ENCODE measurements at places on chromosomes 16 and 17. TPM values are rescaled to one million over a fixed set of nuclear protein-coding genes. Genes with fewer than 3 reads are reported as not detected.

The RNF157 gene
- total RNA-seq, result 0.27 TPM

DNA sequence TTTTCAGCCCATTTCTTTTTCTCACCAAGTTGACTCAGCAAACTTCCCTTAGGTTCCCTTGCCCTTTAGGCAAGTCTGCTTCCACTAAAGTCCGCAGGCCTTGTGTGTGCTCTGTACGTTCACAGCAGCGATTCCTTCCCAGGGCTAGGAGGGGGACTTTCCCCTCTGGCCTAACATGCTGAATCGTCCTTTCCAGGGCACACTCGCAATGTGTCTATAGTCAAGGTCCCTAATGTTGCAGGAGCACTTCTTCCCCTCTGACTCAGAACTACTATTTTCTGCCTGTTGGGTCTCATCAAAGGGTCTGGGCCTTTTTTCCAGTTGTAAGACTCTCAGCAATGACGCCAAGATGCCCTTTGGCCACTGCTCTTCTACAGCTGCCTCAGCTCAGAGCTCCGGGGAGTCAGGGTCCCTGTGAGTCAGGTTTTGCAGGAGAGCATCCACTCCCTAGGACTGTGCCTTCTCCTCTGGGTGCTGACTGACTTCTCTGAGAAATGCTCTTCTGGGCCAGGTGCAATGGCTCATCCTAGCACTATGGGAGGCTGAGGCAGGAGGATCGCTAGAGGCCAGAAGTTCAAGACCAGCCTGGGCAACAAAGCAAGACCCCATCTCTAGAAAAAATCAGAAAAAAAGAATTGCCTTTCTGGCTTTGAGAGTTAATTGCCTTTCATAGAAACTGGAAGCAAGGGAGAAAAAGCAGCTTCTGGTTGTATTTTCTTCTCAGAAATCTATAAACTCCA, 64.4 kb upstream of the TBX2 start:
- no peak for DNase-seq

GRCh38 chr17:41499714-41500113, 5.7 kb downstream of the KRT13 start:
- DNase-seq, result no peak

GRCh38 chr16:87033021-87033471, 284.1 kb downstream of the C16orf95 start:
- DNase-seq, result no peak

GRCh38 chr17:16363749-16364536, 10.7 kb upstream of the CENPV start:
- peak; percentile 74 for DNase-seq

The SDK2 gene
- 17.2 TPM for total RNA-seq

The PYDC1 gene
- total RNA-seq, result not detected

The CD300E gene
- 0.54 TPM for total RNA-seq

- no peak for DNase-seq
Measured at GRCh38 chr17:51230306-51230705, 29.5 kb downstream of the MBTD1 start.

GRCh38 chr17:79749156-79749815, 18.5 kb downstream of the ENPP7 start:
- no peak for DNase-seq

DNA sequence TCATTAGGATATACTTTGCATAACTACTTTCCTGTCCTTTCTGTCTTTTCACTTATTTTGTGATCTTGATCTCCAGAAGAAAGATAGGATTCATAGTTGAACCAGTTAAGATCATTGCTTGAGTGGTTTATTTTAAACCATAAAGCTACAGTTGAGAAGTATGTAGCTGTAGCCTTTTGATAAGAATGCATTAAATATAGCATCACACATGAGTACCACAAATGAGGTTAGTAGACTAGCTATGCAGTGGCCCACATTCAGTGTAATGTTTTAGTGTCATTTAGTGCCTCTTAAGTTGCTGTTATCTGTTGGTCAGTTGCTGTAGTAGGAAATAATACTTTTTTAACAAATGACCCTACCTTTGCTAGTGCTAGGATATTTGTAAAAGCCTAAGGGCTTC, 1.3 kb downstream of the NLK start:
- DNase-seq, result no peak

DNA sequence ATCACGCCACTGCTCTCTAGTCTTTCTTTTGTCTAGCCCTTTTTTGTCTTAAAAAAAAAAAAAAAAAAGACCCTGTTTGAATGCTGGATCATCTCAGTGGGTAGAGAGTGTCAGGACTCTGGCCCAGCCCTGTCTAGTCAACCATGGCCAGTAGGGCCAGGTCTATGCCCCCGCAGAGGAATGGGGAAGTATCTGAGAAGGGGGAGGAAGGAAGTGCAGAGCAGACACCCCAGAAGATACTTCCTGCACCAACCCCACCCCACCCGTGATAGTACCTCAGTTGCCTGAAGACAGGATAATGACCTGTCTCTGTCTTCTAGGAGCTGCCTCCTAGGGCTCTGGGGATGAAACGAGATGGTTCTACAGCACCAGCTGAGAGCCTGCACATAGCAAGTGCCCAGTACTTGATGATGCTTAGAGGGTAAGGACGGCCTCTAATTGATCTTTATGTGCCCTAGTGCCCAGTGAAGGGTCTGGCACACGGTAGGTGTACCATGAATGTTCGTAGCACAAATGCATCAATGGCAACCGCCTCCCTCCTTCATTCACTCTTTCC, 55.4 kb downstream of the ABAT start:
- DNase-seq, result no peak

DNA sequence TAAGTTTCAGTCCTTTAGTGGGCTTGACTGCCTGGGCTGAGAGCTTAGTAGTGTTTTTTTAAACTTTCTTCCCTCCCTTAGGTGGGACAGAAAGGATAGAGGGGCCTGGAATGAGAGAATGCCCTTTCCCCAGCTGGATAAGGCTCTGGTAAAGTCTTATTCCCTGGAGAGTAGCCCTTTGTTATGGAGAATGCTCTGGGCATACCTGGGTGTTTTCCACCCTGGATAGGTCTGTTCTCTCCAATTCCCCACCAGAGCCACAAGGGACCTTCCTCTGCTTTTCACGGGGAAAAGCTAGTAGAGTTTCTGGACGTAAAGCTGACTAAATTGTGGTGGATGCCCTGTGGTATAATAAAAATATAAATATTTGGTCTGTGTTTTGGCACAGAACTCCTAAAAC, 164.1 kb downstream of the HS3ST4 start:
- DNase-seq, result no peak

- DNase-seq, result no peak
Measured at GRCh38 chr17:18143044-18143936, 34.7 kb downstream of the MYO15A start.

The VAT1L gene
- total RNA-seq, result not detected

The DHX40 gene
- 32.0 TPM for total RNA-seq

The SCIMP gene
- total RNA-seq, result 0.54 TPM

GRCh38 chr16:78170494-78170933, 71.1 kb downstream of the WWOX start:
- DNase-seq, result no peak

The FBXO39 gene
- 0.81 TPM for total RNA-seq

The RNF43 gene
- total RNA-seq, result 0.54 TPM

The KRTAP4-1 gene
- not detected for total RNA-seq

- DNase-seq, result peak; percentile 10
Measured at GRCh38 chr17:77027271-77027889, 113.4 kb upstream of the SEC14L1 start.

DNA sequence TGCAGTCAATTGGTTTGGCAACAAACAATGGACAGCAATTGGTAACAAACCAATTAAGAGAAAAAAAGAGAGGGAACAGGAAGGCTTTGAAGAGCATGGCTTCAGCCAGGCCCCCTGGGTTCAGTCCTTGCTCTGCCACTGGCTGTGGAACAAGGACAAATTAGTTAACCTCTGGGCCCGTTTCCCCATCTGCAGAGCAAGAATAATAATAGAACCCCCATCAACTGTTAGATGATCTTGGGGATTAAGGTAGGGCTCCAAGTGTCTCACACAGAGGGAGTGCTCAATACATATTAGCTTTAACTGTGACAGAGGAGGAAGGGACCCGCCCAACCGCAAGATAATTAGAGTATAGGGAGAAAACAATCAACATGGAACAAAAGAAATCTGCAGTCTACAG, 55.2 kb downstream of the PECAM1 start:
- no peak for DNase-seq

- no peak for DNase-seq
Measured at GRCh38 chr17:5069724-5070123, 8.5 kb upstream of the ZFP3 start.

- no peak for DNase-seq
Measured at GRCh38 chr17:67138392-67138791, 94.0 kb downstream of the CACNG1 start.

- no peak for DNase-seq
Measured at GRCh38 chr16:27264151-27264550, 4.4 kb downstream of the NSMCE1 start.

The C16orf74 gene
- 3.5 TPM for total RNA-seq

DNA sequence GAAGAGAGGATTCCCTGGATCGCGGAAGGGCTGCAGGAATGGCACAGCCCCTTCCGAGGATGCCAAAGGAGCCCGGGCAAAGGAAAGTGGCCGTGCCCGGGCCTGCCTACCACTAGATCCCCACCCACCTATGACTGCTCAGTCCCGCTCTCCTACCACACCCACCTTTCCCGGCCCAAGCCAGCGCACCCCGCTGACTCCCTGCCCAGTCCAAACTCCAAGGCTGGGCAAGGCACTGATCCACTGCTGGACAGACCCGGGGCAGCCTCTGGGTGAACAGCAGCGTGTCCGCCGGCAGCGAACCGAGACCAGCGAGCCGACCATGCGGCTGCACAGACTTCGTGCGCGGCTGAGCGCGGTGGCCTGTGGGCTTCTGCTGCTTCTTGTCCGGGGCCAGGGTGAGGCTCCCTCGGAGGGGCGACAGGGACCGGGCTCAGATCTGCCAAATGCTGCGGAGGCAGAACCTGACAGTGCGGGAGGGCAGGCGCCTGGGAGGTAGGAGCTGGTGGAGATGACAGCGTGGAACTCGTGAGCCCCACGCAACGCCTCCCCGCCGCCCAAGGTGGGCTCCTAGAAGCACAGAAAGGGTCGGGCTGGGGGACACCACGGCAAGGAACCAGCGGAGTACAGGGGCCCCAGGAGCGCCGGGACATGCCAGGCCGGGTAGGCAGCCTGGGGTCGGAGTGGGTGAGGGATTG, at the start of gene CES2:
Gene CES2, plus strand, starts transcription at position 203 of the 698 bp plus-strand sequence. Its CDS starts 120 bp downstream, at position 323.
- no peak for DNase-seq

Data from hematopoietic multipotent progenitor cell (in vitro differentiated cells).